ENCODE measurements at places on chromosomes 1 and 21.

GRCh38 chr1:81714636-81715035 lies 86.1 kb upstream of the ADGRL2 start:
- no peak for DNase-seq

DNA sequence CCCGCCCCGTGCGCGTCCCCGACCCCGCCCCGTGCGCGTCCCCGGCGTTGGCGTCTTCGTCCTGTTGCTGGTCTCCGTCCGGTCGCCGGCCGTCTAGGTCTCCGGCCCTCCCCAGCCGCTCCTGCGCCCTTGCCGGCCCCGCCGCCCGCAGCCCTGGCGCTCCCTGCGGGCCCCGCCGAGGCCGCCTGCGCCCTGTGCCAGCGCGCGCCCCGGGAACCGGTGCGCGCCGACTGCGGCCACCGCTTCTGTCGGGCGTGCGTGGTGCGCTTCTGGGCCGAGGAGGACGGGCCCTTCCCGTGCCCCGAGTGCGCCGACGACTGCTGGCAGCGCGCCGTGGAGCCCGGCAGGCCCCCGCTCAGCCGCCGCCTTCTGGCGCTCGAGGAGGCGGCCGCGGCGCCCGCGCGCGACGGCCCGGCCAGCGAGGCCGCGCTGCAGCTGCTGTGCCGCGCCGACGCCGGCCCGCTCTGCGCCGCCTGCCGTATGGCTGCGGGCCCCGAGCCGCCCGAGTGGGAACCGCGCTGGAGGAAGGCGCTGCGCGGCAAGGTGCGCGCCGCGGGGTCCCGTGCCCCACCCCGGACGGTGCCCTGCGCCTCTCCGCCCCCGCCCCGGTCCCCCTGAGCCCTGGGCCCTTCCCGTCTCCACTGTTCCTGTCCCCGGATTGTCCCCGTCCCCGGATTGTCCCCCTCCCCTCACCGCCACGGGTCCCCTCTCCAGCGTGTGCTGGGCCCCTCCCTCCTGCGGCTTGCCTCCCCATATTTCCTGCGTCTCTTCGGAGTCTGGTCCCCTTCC lies at the start of gene RNF187:
Gene RNF187, plus strand, starts transcription at position 47 of the 789 bp plus-strand sequence.
- DNase-seq, result peak; percentile 97

- no peak for DNase-seq
These were observed 13.5 kb upstream of the ERG start for GRCh38 chr21:38511662-38512243.

- no peak for DNase-seq
These were observed 2.1 kb upstream of the GFI1 start for GRCh38 chr1:92488832-92489231.

DNA sequence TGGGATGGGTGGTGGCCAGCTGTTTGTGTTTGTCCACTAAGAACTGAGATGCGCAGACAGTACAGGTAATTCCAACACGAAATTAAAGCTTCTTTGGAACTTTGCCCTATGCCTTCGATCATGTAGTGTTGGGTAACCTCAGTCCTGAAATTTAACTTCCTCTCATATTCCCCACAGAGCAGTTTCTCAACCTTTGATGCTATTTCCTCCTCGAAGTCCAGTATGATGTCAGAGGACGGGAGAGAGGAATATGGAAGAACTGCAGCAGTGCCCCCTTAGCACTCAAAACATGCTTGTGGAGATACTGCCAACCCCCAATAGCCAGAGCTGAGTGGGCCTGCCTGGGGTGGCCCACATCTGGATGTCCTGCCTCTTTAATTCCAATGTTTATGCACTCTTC lies 3.6 kb downstream of the LPAR3 start:
- no peak for DNase-seq

- peak; percentile 72 for DNase-seq
These were observed 88.2 kb upstream of the PALMD start for GRCh38 chr1:99557546-99558202.

DNA sequence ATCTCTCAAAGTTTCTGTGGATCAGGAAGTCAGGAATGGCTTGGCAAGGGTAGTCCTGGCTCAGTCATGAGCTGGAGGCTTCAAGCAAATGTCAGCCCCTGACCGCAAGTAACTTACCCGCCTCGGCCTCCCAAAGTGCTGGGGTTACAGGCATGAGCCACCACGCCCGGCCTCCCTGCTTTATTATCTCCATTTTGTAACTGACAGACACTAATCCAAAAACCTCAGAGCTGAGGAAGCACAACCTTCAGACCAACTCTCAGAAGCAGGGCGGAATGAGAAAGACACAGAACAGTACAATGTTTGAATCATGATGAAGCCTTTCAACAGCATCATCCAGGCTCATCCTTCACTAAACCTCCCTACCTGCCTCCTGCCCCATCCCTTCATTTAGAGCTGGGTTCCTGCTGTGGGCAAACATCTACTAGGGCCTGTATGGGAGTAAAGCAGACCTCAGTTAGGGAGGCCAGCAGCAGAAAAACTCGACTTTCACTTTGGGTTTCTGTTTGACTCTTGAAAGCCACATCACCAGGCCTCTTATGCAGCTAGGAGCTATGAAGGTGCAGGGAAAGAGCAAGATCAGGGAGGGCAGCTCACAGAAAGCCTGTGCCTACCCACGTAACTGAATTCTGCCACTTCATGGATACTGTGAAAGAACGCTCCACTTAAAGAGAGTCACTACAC lies 84.4 kb upstream of the RAB4A start:
- no peak for DNase-seq

GRCh38 chr21:41207401-41208375 lies 39.7 kb downstream of the BACE2 start:
- peak; percentile 41 for DNase-seq

- DNase-seq, result no peak
These were observed 28.4 kb downstream of the HSPA13 start for GRCh38 chr21:14354515-14354914.

DNA sequence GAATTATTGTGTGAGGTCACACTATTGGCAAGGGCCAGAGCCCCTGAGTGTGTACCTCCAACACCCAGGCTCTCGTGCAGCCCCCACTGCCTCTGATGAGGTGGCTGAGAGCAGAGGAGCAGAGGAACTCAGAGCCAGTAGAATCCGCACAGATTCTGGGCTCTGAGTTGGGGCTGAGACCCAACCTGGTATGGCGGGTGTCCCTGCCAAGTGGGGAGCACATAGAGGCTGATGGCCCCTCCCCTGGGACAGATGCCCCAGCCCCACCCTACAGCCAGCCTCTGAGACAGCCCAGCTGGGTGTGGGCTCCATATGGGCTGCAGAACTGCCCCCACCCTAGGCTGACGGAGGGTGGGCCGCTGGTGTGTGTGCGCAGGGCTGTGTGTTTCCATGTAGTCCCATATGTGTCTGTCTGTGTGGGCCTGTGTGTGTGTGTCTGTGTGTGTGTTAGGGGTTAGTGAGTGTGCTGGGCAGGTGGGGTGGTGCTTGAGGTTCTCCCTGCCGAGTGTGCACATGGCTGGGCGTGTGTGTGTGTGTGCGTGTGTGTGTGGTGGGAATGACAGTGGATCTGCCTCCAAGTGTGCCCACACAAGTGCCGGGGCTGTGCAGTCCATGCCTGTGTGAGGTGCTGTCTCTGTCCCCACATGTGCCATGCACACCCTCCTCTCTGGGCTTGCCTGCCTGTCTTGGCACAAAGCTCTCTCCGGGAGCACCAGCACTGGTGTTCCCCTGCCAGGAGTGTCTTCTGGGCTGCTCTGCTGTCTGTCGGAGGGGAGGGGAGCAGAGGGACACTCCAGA lies 24.4 kb downstream of the FOXO6 start:
- DNase-seq, result no peak

- DNase-seq, result no peak
These were observed 377.7 kb downstream of the PCP4 start for GRCh38 chr21:40244981-40245380.

GRCh38 chr1:24235921-24236788 lies 49.1 kb upstream of the IFNLR1 start:
- DNase-seq, result peak; percentile 20

GRCh38 chr1:31643976-31644559 lies 608 bp downstream of the PEF1 start:
- no peak for DNase-seq

- DNase-seq, result peak; percentile 40
These were observed 46.2 kb downstream of the UCHL5 start for GRCh38 chr1:193013005-193013404.

DNA sequence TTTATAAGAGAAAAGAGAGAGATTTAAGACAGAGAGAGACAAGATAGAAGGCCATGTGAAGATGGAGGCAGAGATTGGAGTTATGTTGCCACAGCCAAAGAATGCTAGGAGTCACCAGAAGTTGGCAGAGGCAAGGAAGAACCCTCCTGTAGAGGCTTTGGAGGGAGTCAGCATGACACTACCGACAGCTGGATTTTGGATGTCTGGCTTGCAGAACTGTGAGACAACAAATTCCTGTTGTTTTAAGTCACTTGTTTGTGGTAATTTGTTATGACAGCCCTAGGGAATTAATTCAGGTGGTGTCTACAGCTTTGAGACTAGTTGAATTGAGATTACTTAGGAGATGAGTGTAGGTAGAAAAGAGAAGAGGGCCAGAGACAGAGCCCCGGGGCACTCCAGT lies 158.5 kb downstream of the DNM3 start:
- peak; percentile 11 for DNase-seq

DNA sequence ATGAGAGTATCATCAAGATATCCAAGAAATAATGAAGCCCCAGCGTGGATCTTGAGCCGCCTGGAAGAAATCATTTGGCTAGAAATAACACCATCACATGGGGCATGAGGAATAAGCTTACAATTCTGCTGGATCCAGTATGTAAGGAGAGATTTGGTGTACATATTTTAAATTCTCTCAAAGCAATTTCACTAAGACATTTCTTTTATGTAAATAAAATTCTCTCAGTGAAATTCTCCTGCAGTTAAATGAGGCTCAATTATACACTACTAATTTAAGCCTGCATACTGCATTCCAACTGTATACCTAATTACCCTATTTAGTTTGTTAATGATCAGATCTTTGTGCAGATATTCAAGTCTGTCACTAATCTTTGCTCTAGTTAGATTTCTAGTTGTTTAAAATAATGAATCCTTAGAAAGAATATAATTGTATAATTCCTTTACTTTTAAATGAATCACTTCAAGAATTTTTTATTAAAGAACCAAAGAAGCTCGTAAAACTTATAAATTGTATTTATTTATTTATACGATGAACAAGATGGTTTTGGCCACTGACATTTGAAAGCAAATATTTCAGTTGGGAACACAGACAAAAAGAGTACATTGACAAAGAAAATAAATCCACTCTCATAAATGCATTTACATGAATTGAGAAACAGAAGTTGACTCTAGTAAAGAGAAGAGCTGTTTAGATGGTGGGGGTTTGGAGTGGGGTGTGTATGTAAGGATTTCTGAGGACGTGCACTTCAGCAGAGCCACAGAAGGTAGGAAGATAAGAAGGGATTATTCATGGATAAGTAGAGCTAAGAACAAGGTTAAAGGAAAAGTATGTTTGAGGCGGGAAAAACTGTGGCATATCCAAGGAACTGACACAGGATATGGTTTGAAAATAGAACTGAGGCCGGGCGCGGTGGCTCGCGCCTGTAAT lies 466.8 kb downstream of the DSCAM start:
- no peak for DNase-seq

GRCh38 chr1:21072721-21073120 lies 104.0 kb downstream of the EIF4G3 start:
- peak; percentile 48 for DNase-seq

- no peak for DNase-seq
These were observed 5.8 kb downstream of the JMJD4 start for GRCh38 chr1:227729144-227729880.

- DNase-seq, result peak; percentile 94
These were observed 3.4 kb downstream of the MYOM3 start for GRCh38 chr1:24108334-24109165.

- DNase-seq, result no peak
These were observed 20.5 kb downstream of the CD84 start for GRCh38 chr1:160558660-160559380.

DNA sequence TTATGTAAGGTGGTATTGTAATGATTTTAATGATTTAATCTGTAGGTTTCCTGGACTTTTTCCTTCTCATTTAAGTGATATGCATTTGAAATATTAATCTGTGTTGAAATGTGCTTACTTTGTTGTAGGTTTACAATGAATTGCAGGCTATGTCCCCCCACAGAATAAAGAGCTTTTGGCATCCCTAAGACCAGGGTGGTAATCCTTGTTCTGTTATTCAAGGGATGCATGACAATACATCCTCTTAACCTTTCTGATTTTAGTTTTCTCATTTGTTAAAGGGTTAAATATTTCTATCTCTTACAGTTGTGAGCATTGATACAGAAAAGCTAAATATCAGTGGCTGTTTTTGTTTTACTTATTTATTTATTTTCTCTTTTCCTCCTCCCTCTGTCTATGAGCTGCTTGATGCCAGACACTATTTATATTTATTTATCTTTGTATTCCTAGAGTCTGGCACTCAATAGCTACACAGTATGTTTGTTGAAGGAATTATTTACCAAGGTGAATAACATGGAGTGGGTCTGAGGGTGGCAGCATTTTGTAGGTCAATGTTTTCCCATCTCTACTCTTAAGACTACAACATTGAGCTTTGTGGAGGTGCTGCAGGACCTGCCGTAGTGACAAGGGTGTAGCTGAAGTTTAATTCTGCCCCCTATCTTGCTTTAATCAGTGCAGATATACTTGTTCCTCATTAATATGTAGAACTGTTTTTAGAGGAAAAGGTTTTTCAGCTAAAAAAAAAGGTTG lies 19.9 kb upstream of the ADGRL2 start:
- no peak for DNase-seq

DNA sequence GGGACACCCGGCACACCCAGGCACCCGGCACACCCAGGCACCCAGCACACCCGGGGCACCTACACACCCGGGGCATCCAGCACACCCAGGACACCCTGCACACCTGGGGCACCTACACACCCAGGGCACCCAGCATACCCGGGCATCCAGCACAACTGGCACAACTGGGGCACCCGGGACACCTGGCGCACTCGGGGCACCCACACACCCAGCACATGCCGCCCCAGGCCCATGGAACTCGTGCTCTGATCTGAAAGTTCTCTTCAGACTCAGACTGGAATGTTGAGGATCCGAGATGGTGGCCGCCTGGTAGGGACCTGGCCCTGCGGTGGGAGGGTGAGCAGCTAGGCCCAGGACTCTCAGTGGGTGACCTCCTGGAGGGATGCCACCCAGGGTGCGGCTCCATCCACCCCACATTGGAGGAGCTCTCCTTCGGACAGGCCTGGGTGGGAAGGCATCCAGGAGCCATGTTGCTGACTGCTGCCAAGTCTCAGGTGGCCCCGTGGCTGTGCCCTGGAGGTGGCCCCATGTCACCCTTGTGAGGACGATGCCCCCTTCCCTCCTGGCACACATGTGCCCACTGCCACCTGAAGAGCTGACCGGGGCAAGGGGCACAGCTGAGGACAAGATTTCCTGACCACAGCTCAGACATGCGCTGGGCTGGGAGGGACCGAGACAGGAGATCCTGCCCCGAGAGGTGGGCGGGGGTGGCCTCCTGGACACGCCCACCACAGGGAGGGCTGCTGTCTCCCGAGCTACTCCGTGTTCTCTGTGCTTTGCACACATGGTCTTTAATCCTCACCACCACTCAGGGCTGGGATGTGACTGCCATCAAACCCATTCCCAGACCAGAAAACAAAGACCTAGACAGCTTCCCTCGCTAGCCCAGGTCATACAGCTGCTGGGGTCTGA lies 37.0 kb downstream of the UBE2G2 start:
- DNase-seq, result peak; percentile 44

- no peak for DNase-seq
These were observed 39.7 kb downstream of the MRAP start for GRCh38 chr21:32338209-32338921.

GRCh38 chr1:85320371-85321131 lies 44.1 kb upstream of the BCL10 start:
- no peak for DNase-seq

Data from GM03348 (cell line).